ENCODE measurements at places on chromosomes 11 and 22. TPM values are rescaled to one million over a fixed set of nuclear protein-coding genes. Genes with fewer than 3 reads are reported as not detected.

The ST3GAL4 gene
- 17.2 TPM for polyA plus RNA-seq

The OR5B21 gene
- polyA plus RNA-seq, result not detected

- no peak for DNase-seq
These were observed 100.5 kb downstream of the WT1 start for GRCh38 chr11:32334822-32335221.

GRCh38 chr11:13883589-13883988 is 78.9 kb upstream of the SPON1 start:
- DNase-seq, result no peak

DNA sequence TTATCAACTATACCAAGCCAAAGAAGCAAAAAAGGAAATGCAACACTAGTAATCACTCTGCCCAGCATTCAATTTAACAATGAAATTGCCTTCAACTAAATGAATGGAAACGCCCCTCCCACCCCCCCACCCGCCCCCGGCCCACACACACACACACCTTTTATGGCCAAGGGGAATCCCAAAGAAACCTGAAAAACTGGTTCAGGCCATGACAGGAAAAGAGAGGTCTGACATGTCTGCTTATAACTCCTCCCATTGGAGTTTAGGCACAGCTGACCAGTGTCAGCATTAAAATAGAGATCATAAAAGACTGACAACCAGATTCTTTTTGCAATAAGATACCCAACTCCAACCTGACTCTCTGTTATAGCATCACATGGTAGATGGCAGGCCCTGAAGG is 42.6 kb downstream of the ACER3 start:
- DNase-seq, result no peak

DNA sequence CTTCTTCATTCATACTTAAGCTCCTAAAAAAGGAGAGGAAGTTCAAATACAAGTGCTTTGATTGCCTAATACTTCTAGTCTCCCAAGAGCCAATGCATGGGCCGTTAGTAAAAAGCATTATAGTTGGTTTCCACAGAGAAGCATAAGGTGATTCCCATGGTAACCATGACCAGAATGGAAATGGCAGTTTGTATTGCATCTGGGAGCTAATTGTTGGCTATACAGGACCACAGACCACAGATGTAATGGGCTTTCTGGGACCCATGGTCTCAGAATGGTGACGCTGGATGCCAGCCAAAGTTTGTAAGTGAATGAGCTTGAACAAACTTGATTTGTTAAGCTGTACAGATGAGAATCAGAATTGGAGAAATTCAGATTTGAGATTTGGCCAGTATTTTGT is 333.9 kb upstream of the C11orf87 start:
- no peak for DNase-seq

GRCh38 chr11:77748266-77748665 is 72.3 kb downstream of the RSF1 start:
- no peak for DNase-seq

DNA sequence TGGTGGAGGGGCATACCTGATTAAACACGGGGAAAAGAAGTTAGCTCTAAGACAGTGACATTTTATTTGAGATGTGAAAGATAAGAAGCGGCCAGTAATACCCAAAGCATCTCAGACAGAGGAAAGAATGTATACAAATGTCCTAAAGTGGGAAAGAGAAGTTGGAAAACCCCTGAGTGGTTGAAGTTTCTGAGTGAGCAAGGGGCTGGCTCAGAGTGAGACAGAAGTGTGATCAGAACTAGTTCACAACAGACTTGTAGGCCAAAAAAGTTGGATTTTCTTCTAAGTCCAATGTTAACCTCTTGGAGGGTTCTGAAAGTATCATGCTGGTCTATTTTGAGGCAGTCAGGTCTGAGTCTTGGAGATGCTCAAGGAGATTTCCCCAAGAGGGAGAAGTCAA is 608.7 kb downstream of the SOX6 start:
- no peak for DNase-seq

- no peak for DNase-seq
These were observed 58.9 kb upstream of the CLTCL1 start for GRCh38 chr22:19350476-19350859.

DNA sequence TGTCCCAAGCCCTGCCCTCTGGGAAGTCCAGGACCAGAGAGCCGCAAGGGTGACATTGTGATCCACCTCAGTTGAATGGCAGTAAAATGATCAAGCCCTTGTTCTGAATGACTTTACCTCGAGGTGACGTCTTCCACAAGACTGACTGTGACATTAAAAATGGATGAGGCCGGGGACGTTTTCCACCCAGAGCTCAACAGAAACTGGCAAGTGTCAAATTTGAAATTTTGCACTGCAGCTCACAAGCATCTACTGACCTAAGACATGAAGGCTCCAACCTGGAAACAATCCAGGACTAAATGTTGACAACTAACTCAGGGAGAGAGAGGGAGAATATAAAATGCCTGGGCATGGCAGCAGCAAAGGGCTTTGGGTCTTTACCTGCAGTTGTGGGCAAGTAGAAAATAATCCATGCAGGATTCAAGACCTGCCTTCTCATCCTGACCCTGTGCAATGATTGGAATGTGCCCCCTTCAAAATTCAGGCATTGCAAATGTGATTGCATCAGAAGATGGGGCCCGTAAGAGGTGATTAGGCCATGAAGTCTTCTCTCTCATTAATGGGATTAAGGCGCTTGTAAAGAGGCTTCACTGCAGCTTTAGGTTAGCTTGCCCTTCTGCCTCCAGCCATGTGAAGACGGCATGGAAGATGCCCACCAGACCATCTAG is 33.6 kb upstream of the CLMP start:
- no peak for DNase-seq

Data from right renal cortex interstitium (tissue), 3 donors.